GM12891 (cell line): ENCODE measurements at places on chromosomes 2 and 18.

DNA sequence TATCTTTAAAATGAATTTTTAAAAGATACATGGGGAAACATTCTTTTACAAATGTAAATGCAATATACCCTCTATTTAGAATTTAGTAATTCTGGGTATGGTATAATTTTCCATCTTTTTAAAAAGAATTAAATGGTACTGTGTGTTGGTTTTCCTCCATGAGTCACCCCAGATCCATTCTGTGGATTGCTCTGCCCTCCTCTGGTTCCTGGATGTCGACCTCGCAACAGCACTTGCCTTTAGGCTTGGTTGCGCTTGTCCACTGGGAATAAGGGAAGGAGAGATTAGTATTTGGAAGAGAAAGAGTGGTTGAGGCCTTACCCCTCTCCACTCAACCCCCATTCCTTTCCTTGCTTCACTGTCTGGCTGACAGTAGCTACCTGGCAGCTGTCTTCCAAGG lies 90.4 kb downstream of the FTCDNL1 start:
- no peak for DNase-seq

DNA sequence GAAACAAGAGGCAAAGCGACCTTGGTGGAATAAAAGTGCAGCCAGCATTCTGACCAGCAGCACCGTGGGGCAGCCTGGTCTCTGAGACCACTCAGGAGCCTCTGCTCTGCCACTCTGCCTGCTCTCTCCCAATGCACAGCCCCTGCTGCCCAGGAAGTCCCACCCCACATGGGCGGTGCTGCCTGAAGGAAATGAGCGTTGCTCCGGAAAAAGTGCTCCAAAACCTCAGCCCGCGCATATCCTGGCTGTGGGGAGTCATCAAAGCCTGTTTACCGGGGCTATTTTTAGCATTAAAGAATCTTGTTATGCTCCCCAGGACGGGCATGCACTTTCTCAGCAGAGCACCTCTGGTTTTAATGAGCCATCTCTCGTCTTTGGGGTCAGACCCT lies 54.5 kb downstream of the EPAS1 start:
- DNase-seq, result no peak

GRCh38 chr2:58594762-58595161 lies 353.6 kb upstream of the FANCL start:
- no peak for DNase-seq

GRCh38 chr2:174522553-174522952 lies 35.7 kb upstream of the GPR155 start:
- DNase-seq, result no peak

DNA sequence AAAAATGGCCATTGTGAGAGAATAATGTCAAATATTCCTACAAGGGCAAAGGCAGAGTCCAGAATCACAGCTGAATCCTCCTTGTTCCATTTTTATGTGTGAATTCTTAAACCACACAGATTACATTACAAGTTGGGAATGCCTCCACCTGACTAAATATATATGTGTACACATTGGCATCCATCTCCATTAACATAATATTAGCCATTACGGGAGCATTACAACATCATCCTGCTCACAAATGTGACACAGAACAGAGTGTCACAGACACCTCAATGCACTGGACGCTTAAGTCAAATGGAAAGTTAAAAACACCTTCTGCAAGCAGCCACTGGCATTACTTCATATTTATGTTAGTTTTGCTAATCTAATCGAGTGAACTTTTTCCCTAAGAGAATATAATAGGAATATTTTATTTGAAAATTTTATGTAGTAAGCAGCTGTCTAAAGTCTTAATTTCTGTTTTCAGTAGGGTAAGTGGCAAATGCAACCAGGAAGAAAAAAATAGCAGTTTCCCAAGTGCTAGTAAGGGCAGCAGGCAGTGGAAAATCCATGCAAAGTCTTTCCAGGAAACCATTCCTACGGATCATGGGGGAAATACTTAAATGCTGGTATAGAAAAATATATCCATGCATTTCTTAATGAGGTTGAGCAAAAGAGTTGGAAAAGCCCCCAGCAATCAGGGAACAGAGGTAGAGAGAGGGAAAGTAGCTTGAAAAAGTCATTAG lies 255.6 kb downstream of the OSR1 start:
- no peak for DNase-seq

DNA sequence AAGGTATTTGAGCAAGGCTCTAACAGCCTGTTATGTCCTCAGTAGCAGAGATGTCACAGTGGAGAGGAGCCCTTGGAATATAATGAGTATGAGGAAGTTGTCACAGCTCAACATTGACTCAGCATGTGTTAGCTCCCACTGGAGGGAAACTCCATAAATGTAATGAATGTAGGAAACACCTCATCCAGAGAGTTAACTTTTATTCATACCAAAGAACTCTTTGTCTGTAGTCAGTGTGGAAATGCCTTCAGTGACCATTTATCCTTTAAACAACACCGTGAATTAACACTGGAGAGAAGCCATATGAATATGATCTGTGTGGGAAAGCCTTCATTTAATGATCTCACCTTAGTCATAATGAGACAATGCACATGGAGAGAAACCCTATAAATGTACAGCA lies 59.7 kb downstream of the CYP1B1 start:
- DNase-seq, result no peak

- DNase-seq, result no peak
These were observed 59.9 kb upstream of the RAB12 start for GRCh38 chr18:8549254-8549757.

GRCh38 chr18:48913775-48914174 lies 37.0 kb downstream of the SMAD7 start:
- DNase-seq, result no peak

DNA sequence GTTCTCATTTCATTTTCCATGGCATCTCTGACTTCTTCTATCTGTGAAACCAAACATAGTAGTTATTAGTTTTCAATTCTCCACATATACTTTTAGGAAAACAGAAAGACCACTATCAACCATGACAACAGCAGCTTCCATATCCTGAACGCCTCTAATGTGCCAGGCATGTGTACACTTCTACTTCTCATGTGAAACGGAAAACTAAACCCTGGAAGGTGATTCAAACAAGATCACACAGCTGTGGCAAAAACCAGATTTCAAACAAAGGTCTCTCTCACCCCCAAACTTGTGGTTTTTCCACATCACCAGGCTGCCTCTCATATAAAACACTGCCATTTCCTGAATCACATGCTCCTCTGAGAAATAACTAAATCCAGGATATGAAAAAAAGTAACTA lies 41.8 kb downstream of the PTCD3 start:
- no peak for DNase-seq

DNA sequence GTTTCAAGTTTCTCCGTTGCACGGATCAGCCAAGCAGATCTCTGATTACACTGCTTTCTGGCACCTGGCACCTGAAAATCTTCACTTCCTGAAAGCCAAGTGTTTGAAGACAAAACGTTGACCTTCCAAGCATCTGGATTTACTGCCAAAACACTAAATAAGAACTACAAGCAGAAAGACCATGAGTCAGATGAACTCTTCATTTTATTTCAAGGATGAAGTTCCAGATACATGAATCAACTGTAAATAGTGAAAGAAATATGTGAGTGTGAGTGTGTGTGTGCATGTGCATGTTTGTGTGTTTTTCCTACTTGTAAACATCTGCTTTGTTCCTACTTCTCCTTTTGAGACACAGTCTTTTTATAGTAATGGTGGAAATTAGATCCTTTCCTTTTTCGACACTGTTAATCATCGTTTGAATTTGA lies 60.0 kb upstream of the DTNA start:
- no peak for DNase-seq

DNA sequence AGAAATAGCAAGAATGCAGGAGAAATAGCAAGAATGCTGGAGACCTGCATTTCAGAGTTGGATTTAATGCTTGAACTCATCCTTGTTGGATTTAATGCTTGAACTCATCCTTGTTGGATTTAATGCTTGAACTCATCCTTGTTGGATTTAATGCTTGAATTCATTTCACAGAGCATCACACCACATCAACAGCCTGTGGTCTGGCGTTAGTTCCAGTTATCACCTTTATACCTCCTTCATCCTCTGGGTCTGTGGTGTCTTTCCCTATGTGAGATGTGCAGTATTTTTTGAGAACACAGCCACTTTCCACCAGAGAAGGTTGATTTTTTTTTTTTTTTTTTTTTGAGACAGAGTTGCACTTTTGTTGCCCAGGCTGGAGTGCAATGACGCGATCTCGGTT lies 546.4 kb upstream of the SOX11 start:
- no peak for DNase-seq

DNA sequence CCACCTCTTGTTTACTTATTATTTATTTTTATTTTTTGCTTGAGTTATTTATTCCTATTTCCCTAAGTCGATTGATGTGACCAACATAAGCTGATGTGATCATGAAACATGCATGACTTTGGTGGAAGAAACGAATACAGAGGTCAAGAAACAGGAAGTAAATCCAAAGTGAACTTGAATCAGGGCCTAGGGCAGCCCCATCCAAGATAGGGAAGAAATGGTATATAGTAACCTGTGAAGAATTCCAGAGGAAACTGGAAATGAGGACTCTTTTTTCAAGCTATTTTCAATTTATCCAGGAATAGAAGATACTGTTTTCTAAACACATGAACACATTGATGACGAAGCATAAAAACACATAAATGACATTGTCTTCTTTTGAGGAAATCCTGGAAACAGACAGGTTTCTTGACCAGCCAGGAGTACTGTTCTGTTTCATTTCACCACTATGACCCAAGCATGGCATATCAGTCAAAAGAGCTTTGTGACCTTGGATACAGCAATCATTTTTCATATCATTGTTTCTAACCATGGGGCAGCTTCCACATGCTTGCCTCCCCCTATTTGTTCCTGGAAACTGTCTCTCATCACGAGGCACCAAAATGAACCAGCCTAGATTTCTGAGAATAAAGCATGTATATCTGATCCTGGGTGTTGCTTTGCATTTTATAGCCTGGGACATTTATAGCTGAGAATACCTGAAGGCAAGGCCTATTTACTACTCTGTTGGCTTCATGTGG lies 9.1 kb upstream of the LCLAT1 start:
- no peak for DNase-seq

DNA sequence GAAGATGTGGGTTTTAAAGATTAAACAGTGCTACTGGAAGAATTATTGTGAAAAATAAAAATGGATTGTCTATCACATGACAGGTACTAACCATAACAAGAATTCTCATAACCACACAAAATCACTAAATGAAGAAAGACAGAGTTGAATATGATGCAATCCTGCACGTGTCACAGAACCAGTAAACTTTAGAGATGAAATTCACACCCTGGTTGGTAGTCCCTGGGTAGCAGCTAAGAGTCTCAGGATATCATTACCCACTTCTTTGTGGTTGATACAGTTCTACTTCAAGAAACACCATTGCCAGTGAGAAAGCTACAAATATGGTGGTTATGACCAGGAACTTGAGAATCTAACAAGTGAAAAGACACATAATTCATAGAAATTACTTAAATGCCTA lies 450.2 kb downstream of the ERBB4 start:
- DNase-seq, result no peak
